ENCODE measurements at places on chromosomes 4 and X. TPM values are rescaled to one million over a fixed set of nuclear protein-coding genes. Genes with fewer than 3 reads are reported as not detected.

GRCh38 chrX:32443841-32444240 lies 767.5 kb downstream of the DMD start:
- DNase-seq: no peak

- no peak for DNase-seq
These were observed 625.3 kb upstream of the PCDH7 start for GRCh38 chr4:30094887-30095286.

GRCh38 chrX:105820247-105820646 lies 2.1 kb upstream of the NRK start:
- no peak for DNase-seq

DNA sequence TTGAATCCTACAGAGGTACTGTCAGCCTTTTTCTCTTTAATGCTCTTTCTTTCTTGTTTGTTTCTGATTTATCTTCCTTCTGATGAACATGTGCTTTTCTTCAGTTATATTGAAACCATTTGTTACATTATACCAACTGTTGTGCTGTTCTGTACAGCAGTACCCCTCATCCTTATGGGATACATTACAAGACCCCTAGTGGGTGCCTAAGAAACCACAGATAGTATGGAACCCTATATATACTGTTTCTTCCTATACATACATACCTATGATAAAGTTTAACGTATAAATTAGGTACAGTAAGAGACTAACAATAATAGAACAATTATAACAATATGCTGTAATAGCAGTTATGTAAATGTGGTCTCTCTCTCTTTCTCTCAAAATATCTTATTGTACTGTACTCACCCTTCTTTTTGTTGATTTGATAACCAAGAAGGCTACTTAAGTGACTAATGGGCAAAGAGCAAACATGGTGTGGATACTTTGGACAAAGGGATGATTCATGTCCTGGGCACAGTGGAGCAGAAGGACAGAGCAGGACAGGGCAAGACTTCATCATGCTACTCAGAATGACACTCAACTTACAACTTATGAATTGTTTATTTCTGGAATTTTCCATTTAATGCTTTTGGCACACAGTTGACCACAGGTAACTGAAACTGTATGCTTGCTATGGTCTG lies 10.7 kb upstream of the YIPF7 start:
- DNase-seq: no peak

GRCh38 chr4:3660928-3661515 lies 105.2 kb upstream of the ADRA2C start:
- DNase-seq: no peak

GRCh38 chr4:147760176-147760575 lies 28.3 kb downstream of the ARHGAP10 start:
- DNase-seq: no peak

DNA sequence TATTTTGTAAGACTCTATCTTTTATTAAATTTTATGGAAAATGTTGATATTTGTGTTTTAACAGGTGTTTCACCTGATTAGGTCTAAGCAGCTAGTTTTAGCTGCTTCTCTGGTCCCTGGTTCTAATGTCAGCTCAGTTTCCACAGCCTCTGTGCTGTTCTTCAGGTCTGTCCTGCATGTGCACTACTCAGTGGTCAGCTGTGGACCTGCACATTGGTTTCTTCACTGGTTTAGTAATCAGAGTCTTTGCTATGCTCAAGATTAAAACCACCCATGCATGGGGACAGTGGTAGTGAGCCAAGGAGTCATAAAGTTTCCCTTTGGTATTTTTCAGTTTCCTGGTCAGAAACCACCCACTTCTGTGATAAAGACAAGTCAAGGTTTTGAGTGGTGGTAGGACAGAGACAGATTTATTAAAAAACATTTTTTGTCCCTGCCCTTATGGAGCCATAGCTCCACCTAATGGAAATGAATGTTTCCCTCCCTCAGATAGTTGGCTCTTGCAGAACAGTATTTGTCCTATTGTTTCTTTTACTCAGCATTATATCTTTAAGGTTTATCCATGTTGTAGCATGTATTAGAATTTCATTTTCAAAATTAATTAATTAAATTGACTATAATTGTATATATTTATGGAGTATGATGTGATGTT lies 36.8 kb upstream of the VBP1 start:
- no peak for DNase-seq

DNA sequence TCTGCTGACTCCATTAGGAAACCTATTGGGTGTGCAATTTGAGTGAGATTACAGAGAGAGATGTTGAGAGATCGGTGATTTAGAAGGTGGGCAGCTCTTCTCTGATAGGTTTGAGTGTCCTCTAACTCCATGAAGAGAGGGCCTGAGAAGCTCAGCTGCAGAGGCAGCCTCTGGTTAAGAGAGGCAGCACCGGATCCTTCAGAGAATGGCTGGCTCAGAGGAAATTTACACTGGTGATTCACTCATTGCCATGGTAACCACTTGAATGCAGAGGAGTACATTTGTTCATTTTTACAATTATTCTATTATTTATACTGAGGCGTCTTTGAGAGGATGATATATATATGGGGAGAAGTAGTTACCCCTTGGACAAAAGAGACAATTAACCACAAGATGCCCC lies 171.7 kb downstream of the PDGFRA start:
- DNase-seq: no peak

DNA sequence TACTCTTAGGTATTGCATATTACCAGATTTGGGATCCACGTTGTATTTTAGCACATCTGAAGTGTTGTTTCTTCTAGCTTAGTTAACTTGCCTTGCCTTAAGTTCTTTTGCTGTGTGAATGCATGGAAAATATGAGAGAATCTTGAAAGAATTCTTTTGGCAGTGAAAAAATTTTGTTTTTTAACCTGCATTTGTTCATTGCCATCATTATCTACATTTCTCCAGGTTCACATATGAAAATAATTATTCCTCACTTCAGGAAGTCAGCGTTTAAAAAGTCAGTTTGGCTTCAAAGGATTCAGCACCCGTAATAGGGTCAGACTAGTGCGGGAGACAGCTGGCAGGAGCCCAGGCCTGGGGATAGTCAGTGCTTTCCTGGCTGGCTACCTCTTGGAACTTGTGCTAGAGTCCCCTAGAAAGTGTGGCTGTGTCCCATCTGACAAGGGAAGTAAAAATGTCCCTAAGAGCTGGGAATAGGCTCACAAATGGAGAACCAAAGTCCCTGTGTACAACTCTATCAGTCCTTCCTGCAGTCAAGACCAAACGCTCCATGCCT lies 251.9 kb upstream of the KLF3 start:
- DNase-seq: no peak

DNA sequence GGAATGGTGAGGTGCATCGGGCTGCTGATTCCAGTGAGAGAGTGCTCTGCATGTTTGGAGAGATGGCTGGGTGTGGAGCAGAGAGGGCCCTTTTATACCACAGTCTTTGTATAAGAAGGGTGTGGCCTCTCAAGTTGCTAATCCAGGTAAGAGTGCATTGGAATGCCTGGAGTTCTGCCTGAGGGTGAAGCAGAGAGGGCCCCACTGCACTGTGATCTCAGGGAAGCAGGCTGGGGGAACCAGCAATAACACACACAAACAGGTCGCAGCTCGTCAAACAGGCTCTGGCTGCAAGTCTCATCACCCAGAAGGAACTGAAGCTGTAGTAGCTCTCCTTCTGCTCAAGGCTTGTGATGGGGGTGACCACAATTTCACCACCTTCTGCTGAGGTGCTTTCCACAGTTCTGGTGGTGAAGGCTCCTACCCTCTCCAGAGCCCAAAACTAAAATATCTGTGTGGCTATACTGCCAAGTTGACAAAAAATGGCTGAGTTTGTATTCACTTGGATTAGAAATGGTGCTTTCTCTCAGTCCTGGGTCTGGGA lies 687.4 kb upstream of the HS3ST1 start:
- DNase-seq: no peak

DNA sequence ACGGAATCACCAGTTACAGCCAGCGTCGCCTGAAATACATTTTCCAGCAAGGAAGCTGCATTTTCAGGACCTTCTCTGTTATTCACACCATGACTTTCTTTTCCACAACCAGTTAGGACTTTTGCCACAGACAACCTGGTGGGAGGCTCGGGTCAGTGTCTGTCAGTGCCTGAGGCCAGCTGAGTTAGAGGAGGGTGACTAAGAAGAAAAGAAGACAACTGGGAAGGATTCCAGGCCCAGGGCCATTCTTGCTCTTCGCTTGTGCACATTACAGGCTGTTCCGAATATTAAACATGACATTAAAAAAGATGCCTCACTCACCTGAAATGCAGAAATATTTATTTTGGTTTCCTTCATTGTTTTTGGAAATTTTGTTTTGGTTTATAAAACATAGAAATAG lies 21.4 kb upstream of the CENPU start:
- DNase-seq: no peak

The PCDH10 gene
- not detected for total RNA-seq

The WNK3 gene
- 0.13 TPM for total RNA-seq

The XAGE2 gene
- total RNA-seq: not detected

The TACC3 gene
- total RNA-seq: 129 TPM

The MAGED4B gene
- total RNA-seq: 2.3 TPM

The LANCL3 gene
- 0.48 TPM for total RNA-seq

All from CD8-positive, alpha-beta memory T cell (primary cell).